ENCODE measurements at places on chromosomes 1 and 21.

GRCh38 chr1:183569141-183569540 is 21.1 kb downstream of the NCF2 start:
- no peak for DNase-seq

DNA sequence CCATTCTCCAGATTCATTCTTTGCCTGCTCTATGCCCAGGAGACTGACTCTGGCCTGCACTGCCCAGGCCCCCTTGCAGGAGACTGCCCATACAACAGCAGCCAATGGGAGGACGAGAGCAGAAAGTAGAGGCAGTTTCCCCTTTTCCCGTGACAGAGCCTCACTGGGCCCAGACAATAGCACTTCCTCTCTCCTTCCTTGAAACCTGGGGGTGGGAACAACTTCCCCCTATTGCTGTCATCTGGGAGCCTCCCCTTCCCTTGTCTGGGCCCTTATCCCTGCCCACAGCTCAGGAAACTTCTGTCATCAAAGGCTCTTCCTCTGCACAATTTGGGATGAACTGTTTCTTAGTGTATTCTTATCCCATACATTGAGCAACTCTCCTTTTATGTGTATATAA is 60.8 kb upstream of the KCNJ15 start:
- DNase-seq, result no peak

DNA sequence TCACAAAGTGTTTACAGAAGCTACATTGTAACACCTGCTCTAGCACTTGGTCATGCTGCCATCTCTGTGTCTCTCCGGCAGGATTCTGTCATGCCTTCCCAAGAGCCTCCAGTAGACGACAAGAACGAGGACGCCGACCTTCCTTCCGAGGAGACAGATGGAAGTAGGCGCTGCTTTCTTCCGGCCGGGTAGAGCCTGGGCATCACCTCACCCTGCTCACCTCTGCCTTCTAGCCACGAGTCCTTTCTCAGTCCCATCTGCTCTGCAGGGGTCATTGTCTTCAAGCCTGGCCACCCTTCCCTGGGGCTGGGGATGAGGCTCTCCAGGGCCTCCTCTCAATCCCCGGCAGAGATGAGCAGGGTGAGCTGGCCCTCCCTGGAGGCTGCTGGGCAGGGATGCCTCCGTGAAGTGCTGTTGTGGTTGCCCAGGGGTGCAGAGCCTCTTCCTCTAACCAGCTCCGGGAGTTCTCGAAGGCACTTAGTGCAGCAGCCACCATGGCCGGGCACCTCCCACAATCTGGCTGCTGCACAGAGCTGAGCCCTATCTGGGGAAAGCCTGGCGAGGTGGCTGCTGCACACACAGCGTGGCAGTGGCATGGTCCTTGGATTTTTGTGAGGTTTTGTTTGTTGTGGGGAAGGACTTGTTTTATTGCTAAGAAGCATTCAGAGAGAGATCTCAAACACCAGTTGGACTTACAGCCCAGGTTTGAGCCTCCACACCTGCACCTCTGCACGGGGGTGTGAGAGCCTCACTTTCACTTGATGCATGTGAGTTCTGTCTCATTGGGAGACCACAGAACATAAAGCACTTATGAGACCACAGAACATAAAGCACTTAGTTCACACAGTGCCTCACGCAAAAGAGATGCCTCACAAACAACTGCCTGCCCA is 48.4 kb downstream of the FAAP20 start:
- no peak for DNase-seq

DNA sequence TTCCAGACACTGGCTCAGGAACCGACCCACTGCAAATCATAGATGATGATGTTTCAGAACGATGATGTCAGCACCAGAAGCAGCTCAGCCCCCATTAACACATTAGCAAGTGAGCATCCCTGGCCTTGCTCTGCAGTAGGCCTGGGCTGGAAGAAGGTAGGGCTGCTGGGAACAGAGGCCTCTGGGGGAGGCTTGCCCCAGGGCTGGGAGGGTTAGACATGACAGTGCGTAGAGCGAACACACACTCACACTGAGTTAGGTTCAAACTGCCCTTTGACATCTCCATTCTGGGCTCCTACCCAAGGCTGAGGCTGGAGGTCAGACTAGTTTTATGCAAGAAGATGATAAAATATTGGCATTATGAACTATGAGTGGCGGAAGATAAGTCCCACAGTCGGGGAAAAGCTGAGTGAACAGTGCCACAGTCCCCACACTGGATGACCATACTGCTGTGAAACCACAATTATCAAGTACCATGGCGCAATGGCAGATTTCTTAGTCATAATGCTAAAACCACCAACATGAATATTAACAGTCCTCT is 91.1 kb downstream of the DMRTB1 start:
- no peak for DNase-seq

GRCh38 chr1:87449348-87449963 is 120.8 kb downstream of the LMO4 start:
- no peak for DNase-seq

- peak; percentile 31 for DNase-seq
Measured at GRCh38 chr1:67134695-67135094, at the start of gene C1orf141. Gene C1orf141 (minus strand): TSS chr1:67134970. CDS start chr1:67127240, 7,730 bp downstream.

GRCh38 chr1:197066719-197067456 is at the start of gene F13B:
Gene F13B (minus strand): TSS chr1:197067260. CDS start chr1:197067223, 37 bp downstream.
- no peak for DNase-seq

DNA sequence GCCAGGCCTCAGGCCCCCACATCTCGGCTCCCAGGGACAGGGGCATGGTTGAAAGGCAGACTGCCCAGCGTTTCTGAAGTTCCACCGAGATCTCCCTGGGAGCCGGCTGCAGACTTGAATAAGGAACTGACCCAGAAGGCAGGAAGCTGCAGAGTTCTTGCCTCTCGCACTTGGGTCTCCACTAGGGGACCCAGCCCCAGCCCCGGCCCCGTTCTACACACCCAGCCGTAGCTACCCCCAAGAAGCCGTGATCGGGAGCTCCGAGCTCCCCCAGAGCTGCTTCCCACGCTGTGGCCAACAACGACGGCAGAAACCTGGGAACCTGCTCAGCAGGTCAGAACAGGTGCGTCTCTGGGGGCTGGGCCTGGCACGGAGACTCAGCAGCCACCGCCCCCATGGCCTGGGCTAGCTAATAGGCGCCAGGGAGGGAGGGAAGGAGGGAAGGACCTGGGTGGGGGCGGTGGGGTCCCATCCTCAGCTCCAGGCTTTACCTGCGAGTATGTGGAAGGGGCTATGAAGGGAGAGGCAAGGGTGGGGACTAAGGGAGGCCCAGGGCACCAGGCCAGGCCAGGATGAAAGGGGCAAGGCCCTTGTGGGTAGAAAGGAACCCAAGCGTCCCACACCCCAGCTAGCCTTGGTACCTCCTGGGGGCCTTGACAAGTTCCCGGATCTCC is at the start of gene NECTIN4:
Gene NECTIN4 (minus strand): TSS at position 308 of the 674 bp plus-strand sequence. CDS start 262 bp downstream, at position 46.
- peak; percentile 73 for DNase-seq

GRCh38 chr21:15071009-15071408 is 6.2 kb upstream of the NRIP1 start:
- DNase-seq, result no peak

- DNase-seq, result no peak
Measured at GRCh38 chr1:119160866-119161265, 20.4 kb upstream of the WARS2 start.

DNA sequence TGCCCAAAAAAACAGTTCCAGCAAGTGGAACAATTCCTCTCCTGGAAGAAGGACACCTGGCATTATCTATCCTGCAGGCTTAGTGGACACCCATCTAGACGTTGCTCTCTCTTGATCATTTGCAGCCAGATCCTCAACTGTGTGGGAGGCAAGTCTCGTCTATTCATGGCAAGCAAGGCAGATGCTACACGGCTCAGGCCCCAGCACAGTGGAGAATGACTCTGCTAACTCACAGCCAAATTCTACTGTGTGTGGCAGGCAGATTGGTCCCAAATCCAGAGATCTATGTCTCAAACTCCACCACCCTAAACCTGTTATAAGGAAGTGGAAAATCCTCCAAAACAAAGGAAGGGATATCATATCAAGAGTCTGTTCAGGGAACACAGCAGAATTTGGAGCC is 7.0 kb downstream of the TNNT2 start:
- no peak for DNase-seq

Measured in large intestine (tissue), 12 donors.